DMS153 (cell line): ENCODE measurements at places on chromosomes 1 and 21.

GRCh38 chr1:7676274-7676945, 94.7 kb upstream of the VAMP3 start:
- DNase-seq: no peak

DNA sequence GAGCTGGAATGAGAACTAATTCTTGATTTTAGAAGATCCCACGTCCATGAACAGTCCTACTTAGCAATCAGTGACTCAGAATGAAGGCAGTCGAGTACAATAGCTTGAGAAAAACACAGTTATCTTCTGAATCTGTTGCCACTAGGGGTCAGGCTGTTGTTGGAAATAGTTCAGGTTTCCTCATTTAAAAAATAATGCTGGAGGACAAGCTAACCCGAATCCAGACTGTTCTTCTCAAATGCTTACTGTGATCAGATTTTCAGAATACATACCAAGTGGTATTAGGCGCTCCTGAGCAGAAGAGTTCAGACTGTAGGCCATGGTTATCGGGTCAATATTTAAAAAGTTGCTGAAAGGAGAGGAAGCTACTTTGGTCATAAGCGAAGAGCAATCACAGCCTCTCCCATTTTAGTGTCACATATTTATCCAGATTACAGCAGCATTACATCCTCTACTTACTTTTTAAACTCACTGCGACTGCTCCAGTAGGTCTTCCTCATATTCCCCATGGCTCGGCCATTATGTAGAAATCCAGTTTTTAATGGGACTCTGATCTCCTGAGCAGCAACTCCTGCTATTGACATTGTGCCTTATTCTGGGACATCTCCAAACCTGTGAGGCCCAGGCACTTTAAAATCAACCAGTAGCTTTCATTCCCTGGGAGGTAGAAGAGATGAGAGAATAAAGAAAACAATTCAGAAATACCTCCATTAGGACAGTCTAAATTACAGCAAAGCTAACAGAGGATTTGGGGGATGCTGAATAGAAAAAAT, 10.9 kb downstream of the ERRFI1 start:
- peak; percentile 68 for DNase-seq

- no peak for DNase-seq
These were observed 490 bp upstream of the FAM110D start for GRCh38 chr1:26158271-26158907.

- no peak for DNase-seq
These were observed 6.5 kb downstream of the F3 start for GRCh38 chr1:94535095-94535494.

DNA sequence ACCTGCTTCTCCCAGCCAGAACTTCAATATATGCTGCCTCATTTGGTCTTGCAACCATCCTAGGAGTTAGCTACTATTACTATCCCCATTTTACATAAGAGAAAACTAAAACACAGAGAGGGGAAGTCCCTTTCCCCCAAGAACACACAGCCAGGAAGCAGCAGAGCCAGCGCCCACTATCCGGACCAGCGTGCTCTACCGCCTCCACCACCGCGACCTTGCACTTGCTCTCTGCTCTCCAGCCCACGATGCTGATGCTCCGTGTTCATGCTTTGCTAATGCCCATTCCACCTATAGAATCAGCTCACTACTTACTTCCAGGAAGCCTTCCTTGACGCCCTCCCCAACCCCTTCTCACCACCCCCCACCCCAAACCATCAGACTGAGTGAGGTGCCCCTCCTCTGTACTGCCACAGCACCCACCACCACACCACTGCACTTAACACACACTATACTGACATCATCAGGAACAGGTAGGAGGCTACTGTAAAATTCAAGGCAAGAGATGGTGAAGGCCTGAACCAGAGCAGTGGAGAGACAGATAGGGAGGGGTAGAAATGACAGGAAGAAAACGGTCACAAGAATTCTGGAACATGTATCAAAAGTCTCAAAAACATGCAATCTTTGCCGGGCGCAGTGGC, 9.4 kb downstream of the TMEM53 start:
- DNase-seq: no peak

DNA sequence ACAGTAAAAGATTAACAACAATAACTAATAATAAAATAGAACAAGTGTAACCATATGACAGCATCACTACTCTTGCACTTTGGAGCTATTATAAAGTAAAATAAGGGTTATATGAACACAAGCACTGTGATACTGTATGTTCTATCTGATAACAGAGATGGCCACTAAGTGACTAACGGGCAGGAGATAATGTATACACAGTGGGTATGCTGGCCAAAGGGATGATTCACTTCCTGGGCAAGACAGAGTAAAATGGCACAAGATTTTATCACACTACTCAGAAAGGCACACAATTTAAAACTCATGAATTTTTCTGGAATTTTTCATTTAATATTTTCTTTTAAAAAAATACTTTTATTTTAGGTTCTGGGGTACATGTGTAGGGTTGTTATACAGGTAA, 12.3 kb downstream of the SLC9C2 start:
- DNase-seq: no peak

- DNase-seq: peak; percentile 12
These were observed 15.1 kb upstream of the PODN start for GRCh38 chr1:53046930-53047329.

DNA sequence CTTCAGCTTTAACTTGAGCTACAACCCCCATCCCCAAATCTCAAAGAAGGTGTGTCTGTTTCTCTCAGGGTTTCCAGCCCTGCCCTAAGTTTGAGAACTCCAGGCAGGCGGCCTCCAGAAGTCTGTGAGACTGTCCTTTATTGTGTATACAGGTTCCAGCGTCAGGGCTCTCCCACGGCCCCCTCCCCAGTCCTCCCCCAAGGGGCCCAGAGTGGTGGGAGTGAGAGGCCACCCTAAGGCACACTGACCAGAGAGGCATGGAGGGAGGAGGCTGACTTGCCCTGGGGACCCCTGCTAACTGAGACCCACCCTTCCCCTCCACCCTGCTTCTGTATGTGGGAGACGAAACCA, 4.0 kb downstream of the HSPB7 start:
- DNase-seq: no peak

GRCh38 chr1:90504509-90504908, 212.6 kb downstream of the BARHL2 start:
- DNase-seq: no peak

GRCh38 chr1:155083052-155083541, 4.5 kb downstream of the EFNA3 start:
- DNase-seq: no peak

DNA sequence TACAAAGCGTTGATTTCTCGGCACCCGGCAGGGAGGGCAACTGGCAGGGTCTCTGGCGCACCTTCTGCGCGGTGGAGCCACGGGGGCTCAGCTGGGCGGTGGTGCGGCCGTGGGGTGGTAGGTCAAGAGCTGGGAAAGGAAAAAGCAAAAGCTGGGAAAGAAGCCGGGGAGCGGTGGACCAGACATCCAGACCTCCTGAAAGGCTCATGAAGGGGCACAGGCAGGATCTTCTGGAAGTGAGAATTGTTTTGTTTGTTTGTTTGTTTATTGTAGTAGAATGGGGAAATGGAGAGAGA, 7.2 kb upstream of the RNU1-1 start:
- no peak for DNase-seq

- no peak for DNase-seq
These were observed 26.6 kb upstream of the MPZL1 start for GRCh38 chr1:167695147-167695546.

DNA sequence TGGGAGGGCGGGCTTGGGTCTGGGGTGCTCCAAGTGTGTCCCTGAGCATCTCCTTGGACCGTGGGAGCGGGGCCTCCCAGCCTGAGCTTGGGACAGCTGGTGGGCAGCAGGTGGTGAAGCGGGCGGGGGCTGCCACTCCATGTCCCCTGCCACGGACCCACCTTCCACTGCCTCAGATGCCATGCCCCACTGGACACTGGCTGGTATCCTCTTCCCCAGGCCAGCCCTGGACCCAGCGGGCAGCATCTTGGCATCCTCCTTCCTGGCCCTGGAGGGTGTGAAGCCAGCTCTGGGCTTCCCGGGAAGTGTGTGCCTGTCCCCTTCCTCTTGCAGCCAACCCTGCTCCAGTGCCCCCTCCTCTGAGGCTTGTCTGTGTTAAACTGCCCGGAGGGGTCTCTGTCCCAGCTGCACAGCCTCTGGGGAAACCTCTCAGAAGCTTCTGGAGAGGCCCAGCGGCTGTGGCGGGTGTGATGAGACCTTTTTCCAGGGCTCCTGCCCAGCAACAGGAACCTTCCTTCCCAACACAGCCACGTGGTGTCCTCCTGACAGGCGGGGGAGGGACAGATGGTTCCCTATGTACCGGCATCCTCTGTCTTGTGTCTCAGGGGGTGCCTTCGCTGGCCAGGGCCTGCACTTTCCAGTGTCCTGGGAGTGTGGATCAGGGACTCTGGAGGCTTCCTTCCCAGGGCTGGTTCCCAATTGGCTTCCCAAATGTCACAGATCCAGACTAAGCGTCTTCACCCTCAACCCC, 81.6 kb upstream of the DISP3 start:
- no peak for DNase-seq

- DNase-seq: no peak
These were observed 11.8 kb upstream of the RPL5 start for GRCh38 chr1:92820024-92820423.

DNA sequence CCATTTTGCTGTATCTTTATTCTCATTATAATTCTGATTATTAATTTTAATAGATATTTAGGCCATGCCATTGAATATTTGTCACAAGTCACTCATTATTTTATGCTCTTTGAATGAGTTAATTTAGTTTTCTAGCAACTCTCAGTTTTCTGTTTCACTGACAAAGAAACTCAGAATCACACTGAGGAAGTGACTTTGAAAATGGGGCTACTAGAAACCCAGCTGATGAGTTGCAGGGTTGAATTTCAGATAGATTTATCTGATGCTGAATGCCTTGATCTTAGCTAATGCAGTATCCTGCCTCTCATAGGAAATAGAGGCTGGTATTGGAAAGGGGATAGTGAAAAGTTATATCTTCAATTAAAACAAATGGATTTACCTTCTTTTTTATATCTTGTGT, 67.4 kb upstream of the PLA2G4A start:
- no peak for DNase-seq

DNA sequence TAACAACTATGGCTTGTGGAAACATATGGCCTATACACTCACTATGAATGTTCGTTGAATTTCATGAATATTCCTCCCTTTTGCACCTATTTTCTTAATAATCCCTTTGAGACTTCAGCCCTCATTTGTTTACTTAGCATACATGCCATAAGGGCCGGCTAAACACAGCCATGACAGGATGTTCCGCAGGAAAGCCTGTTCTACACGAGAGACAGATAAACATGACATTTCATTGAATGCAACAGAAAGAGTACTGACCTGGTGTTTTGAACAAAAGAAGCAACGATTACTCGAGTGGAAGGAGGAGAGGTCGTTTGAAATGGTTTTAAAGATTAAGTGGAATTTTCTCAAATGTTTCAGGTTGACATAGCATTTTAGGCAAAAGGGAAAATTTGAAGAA, 459.5 kb upstream of the CXADR start:
- no peak for DNase-seq

DNA sequence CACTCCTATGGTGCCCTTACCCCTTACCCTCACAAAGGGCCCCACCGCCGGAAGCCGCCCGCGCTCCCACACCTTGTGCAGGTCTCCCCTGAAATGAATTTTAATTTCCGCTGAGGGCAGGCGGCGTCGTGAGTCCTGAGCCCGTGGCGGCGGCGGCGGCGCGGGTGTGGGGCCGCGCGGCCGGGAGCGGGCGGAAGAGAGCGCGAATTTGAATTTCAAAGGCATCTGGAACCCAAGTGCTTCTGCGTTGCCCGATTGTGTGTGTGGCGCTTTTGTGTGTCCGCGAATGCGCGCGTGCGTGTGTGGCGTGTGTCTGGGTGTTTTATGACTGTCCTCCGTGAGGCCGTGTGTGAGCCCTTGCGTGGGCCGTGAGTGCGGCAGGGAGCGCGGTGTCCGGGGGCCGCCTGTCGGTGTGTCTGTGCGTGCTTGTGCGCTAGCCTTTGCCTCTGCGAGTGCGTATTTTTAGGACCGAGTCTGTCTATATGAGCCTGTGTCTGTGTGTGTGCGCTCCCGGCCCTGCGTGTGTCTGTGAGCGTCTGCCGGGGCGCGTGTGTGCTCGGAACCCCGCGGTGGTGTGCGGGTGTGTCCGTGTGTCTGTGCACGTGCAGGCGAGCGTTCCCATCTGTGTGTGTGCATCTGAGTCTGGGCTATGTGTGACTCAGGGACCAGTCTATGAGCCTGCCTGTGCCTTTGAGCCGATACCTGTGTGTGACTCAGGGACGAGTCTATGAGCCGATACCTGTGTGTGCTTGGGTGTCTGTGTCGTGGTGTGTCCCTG, 7.9 kb upstream of the ADGRB2 start:
- DNase-seq: no peak

GRCh38 chr1:75725266-75725665, 757 bp downstream of the ACADM start:
- DNase-seq: no peak

GRCh38 chr1:40132383-40133311, 28.5 kb upstream of the RLF start:
- no peak for DNase-seq

DNA sequence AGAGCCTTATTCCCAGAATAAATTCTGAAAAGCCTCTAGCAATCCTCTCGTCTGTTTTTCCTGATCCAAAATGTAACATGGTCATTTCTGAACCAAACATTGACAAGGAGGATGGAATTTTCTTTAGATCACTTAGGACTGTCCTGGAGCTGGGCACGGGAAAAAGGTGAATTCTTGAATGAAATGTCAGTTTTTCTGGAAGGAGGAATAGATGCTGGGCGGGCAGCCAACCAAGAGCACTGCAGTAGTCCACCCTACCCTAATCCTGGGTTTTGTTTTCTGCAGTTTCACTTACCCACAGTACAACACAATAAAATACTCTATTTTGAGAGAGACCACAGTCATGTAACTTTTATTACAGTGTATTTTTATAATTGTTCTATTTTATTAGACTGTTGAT, 20.9 kb downstream of the RIT1 start:
- DNase-seq: no peak

GRCh38 chr1:28027238-28027637, 61.2 kb downstream of the EYA3 start:
- DNase-seq: no peak

DNA sequence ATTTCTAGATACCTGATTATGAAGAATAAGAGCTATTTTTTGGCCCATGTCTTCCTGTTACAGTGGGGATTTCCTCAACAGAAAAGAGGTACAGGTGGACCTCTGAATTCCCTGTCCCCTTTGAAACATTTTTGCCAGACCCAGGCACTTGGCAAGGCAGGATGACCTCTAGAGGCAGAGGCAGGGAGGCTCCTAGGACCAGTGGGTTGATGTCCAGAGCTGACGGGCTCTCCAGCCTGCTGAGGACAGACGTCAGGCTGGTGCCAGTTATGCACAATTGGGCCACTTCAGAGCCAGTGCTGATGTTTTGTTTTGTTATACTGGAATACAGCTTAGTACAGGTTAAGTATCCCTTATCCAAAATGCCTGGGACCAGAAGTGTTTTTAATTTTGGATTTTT, 18.5 kb upstream of the A3GALT2 start:
- no peak for DNase-seq

- no peak for DNase-seq
These were observed 28.8 kb downstream of the QSOX1 start for GRCh38 chr1:180183426-180183825.

GRCh38 chr1:161214369-161214768, 726 bp upstream of the FCER1G start:
- DNase-seq: no peak
